ENCODE measurements at places on chromosomes 6 and 20. TPM values are rescaled to one million over a fixed set of nuclear protein-coding genes. Genes with fewer than 3 reads are reported as not detected.

The COL12A1 gene
- total RNA-seq: 765 TPM

The ENPP4 gene
- 2.4 TPM for total RNA-seq

The PHACTR1 gene
- 1.4 TPM for total RNA-seq

The LCA5 gene
- total RNA-seq: 6.7 TPM

The ULBP1 gene
- total RNA-seq: 0.12 TPM

The BNIP5 gene
- not detected for total RNA-seq

The PGC gene
- total RNA-seq: not detected

The GTSF1L gene
- not detected for total RNA-seq

The C6orf58 gene
- not detected for total RNA-seq

The PTPRK gene
- 79.1 TPM for total RNA-seq

The DPPA5 gene
- not detected for total RNA-seq

Measured in uterine smooth muscle cell (primary cell).